CD4-positive, alpha-beta T cell treated with Interleukin-17A for 1 hour (primary cell): ENCODE measurements at places on chromosomes 1 and 21.
A peak's percentile ranks its signal among the peaks of the same experiment; 100 is the strongest.

- no peak for DNase-seq
Measured at GRCh38 chr21:16707274-16707673, 805.6 kb upstream of the CXADR start.

- DNase-seq: no peak
Measured at GRCh38 chr1:244226435-244226834, 175.4 kb downstream of the ZBTB18 start.

DNA sequence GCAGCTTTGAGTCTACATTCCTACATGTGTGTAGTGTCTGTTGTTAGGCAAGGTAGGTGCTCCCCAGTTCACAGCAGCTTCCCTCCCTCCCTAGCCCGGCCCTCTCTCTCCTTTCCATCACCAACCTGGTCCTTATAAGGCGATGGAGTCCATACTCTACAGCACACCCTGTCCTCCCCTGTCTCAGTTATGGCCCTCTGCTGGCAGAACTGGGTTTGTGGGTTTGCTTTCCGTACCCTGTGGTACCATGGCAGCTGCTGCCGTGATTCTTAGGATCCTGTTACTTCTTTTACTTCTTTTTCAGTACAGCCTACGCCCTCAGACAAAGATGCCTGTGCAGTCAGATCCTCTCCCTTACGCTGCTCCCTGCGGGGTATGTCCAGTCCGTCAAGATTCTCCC lies 31.7 kb downstream of the AK5 start:
- peak; percentile 45 for DNase-seq

DNA sequence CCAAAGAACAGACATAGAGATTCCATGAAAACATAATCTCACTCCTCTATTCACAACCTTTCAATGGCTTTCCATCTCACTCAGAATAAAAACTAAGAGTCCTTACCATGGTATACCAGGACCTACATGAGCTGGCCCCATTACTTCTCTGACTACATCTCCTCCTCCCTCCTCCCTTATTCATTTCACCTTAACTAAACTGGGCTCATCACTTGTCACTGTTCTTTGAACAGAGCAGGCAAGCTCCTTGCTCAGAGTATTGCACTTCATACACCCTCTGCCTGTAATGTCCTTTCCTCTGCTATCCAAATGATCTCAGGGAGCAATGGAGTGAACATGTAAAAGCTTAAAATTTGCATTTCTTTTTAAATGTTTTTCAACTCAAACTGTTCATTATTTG lies 142.0 kb downstream of the MRPL39 start:
- DNase-seq: no peak

DNA sequence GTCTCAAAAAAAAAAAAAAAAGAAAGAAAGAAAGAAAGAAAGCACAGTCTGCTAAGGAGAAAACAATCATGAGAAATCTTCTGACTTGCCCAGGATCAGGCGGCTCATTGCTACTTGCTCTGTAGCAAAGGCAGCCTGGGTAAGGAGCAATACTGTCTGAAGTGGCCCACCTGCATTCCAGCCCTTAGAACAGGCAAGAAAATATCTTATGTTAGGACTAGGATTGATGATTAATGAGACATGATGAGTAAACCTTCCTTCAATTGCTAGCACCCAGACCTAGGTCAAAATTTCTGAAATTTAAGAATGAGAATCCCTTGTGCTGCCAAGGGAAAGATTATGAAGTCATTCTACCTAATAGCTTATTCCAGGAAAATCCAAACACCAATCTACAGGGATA lies 140.8 kb downstream of the DSCAM start:
- DNase-seq: no peak

- no peak for DNase-seq
Measured at GRCh38 chr1:177877086-177877485, 92.8 kb downstream of the SEC16B start.

GRCh38 chr21:39866093-39866492 lies 1.1 kb upstream of the PCP4 start:
- DNase-seq: no peak

- DNase-seq: no peak
Measured at GRCh38 chr1:170881268-170882265, 53.8 kb upstream of the MROH9 start.

GRCh38 chr1:160767395-160768294 lies 28.3 kb upstream of the LY9 start:
- peak; percentile 41 for DNase-seq

DNA sequence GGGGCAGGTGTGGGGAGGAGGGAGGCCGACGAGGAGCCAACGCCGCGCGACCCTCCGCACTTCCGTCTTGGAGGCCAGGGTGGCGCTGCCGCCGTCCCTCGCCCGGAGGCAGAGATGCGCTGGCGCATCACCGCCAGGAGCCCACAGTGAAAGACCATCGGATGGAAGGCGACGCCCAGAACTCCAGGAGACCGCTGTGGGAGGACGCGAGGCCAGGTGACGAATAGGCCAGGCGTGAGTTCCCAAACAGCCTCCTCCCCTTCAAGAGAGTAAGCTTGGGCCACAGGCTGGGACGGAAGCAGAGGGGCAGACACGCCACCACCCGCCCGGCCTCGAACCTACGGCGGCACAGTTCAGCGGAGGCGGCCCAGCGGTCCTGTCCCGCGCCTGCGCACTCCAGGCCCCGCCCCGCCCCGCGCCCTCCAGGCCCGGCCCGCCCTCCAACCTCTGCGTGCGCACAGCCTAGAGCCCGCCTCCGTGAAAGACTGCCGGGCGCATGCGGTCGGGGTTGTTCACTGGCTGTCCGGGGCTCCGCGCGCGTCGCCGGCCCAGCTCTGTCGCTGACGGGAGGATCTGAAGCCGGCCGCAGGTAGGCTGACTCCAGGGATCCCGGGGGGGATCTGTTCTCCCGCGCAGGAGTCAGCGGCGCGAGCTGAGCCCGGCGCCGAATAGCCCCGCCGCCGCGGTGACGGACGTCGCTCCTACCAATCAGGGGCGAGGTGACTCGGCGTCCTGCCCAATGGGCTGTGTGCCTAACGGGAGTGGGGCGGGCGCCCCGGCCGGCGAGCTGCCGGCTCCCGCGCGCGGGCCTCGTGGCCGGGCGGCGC lies at the start of gene CTPS1:
CTPS1 (plus strand) TSS at position 456 of the 827 bp plus-strand sequence. CDS start 3,595 bp downstream, outside the sequence.
- DNase-seq: peak; percentile 95

DNA sequence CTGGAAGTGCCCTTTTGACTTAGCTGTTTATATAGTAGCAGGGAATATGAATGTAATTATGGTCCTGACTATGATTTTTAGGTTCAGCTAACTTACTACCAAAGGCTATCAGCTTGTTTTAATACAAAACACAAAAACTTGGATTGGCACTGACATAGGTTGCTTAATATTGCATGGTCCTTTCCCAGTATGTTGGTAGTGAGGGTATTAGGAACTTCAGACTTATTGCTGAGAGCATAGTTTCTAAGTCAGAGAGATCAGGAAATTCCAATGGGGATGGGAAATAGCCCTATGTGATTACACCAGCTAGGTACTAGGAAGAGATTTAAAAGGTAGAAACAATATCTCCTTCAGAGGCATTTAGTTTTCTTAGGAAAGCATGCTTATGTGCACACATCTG lies 7.7 kb downstream of the ARID1A start:
- DNase-seq: no peak

DNA sequence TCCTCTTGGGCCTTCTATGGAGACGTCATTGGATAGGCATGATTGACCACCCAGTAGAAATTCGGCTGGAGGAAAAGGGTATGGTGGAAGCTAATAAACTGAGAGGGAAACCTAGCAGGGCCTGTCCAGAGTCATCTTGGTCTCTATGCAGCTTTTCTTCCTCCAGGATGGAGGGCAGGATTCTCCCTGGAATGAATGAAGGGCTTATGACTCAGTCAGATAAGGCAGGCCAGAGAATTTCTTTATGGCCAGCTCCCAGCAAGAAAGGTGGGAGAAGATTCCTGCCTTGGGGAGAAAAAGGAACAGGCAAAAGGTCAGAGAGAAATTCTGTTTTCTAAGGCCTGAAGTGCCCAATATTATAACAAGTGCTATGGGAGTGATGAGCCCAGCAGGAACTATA lies 17.1 kb downstream of the FBLIM1 start:
- no peak for DNase-seq

DNA sequence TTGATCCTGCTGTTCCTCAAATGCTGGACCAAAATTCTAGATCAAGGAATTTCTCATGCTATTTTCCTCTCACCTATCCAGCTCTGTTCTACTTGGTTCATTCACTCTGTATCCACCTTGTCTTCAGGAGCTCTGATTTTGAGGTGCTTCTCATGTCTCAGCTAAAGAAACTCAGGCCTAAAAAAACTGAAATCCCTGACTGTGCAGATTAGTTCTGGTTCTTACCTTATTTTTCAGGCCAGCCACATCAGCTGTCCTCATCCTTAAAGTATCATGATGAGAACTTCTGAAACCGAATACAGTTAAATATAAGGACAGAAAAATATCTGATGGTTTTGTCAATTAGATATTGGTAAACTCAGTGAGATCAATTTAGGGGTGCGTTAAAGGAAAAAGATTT lies 27.8 kb upstream of the DR1 start:
- DNase-seq: no peak

- no peak for DNase-seq
Measured at GRCh38 chr1:172941945-172942344, 108.8 kb downstream of the TNFSF18 start.

DNA sequence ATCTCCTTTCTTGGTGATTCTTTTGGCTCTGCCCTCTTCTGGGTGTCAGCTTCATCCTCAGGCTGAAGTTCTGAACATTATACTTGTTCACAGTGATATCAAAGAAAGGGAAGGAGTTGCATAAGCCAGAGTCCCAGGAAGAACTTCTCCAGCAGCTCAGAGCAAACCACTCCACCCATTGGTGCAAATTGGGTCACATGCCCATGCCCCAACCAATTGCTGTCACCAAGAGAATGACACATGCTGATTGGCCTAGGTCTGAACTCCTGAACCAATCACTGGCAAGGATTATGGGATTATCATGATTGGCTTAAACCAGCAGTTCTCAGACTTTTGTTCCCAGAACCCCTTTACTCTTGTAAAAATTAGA lies 256.5 kb upstream of the TMEM51 start:
- no peak for DNase-seq

DNA sequence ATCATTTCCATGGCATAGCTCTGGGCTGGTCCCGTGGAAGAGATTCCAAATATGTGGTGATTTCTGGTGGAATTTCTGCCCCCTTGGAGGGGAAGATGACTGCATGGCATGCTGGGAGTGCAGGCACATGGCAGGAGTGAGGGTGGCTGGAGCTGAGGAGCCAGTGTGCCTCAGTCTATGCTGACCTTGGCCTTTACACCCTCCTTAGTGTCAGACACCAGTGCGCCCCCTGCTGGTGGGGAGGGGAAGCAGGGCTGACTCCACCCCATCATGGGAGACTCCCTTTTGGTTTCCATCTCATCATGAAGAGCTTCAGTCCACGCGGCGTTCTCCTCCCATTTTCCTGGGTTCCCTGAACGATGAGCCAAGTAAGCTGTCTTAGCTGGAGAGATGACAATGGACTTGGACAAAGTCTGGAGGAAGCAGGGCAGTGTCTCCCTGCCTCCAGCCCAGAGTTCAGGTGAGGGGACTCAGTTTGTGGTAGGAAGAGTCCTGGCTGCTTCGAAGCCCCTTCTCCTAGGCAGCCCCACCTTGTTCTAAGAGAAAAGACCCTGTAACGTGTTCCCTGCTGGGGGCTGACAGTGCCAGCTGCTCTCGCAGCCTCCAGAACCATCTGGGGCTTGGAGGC lies 10.3 kb downstream of the ALX3 start:
- peak; percentile 69 for DNase-seq

- DNase-seq: no peak
Measured at GRCh38 chr1:172140072-172140471, 280.4 kb upstream of the C1orf105 start.

DNA sequence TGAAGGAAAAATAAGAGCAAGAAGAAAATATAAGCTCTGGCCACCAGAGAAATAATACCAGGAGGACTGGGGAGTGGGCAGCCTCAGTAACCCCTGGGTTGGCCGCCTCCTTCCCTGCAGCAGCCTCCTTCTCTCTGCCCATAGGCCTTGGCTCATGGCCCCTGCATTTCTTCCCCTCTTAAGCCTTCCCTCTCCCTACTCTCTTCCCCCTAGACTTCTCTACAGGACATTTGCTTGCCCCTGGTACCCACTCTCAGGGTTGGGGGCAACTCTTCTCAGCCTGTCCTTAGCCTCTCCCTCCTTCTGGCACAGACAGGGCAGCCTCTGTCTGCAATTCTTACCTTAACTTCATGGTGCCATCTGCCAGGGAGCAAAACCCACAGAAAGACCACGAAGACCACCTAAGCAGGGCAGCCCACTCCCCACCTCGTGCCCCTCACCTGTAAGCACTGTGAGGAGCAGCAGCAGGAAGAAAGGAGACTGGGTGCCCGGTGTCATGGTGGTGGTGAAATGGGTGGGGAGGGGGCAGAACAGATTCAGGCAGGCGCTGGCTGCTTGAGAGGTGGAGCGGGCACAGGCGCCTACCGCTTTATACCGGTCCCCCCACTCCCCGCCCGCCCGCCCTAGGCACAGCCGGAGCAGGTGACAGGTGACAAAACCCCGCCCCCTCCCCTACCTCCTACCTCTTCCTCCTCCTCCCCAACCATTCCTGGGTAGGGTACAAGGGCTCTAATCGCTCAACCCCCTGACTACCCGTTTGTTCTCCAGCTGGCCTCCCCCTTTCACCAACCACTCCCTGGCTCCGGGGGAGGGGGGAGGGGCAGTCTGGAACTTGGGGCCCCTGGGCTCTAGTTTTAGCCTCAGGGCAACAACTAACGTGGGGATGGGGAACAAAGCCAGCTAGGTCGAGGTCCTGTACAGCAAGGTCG lies 15.1 kb downstream of the THBS3 start:
- peak; percentile 72 for DNase-seq

DNA sequence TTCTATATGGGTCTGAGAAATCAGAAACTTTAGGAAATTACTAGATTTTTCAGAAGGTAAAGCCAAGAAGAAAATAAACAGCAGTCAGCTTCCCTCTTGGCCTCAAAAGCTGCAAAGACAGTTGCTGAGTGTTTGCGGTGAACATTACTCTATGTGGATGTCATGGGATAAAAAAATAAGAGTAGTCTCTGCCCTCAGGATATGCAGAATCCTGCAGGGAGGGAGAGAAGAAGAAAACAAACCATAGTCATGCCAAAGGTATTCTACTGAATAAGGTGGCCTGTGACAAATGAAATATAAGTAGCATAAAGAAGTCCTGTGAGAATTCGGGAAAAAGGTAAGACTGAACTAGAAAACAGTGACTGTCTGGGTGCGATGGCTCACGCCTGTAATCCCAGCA lies 19.0 kb downstream of the YARS1 start:
- no peak for DNase-seq

DNA sequence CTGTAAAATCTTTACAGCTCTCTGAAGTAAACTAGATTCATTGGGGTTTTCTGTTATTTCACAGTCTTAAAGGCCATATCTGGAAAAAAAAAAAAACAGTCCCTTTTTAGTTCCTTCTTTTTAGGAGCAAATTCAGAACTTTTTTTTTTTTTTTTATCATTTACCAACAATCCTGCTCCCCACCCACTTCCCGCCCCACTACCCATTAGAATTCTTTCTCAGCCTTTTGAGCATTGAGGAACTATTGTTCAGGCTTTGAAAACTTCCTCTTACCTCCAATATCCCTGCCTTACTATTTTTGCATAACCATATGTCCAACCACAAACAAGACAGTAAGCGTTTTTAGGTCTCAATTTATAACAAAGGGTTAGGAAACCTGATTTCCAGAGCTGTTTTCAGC lies 330.1 kb downstream of the PLPP3 start:
- DNase-seq: peak; percentile 13

GRCh38 chr1:85579622-85580021 lies 939 bp upstream of the CCN1 start:
- DNase-seq: no peak
